ENCODE measurements at places on chromosomes 3 and 15.

- DNase-seq, result no peak
These were observed 182.7 kb downstream of the MEX3B start for GRCh38 chr15:81863162-81863561.

- no peak for DNase-seq
These were observed 13.9 kb upstream of the TOP2B start for GRCh38 chr3:25678581-25678980.

DNA sequence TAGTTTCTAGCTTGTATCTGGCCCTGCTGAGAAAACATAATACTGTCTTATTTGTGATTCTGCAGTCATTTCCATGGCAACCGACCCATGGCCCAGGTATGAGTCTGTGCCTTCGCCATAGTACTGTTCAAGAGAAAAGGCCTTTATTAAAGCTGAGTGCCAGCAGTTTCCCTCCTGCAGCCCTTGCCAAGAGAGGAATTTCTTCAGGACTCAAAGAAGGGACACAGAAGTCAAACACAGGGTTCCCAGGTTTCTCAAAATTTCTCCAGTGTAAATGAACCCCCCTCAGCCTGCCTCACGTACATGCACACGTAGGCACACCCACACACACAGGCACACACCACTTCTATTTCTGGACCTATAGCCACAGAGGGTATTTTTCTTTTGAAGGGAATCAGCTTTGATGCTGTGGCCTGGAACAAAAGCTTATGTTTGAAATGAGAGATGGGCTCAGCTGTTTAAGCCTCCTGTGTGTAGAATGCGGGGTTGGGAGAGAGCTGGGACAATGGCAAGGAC, 269.2 kb downstream of the PDCD6IP start:
- DNase-seq, result no peak

DNA sequence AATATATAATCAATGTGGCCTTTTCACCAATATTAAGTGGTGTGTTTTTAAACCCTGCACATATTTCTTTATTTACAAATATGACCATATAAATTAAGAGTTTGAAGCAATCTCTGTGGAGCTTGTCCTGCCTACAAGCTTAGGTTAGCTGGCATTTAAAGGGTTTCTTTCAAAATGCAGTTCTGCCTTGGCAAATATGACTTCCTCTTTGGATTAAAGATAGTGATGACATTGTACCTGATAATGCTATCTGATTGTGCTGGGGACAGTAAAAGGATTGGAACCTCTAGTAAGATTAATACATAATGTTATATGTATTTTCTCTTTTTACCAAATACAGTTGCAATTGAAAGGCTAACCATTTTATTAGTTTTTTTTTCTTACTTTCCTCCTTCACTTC, 249.1 kb downstream of the OTOL1 start:
- no peak for DNase-seq

DNA sequence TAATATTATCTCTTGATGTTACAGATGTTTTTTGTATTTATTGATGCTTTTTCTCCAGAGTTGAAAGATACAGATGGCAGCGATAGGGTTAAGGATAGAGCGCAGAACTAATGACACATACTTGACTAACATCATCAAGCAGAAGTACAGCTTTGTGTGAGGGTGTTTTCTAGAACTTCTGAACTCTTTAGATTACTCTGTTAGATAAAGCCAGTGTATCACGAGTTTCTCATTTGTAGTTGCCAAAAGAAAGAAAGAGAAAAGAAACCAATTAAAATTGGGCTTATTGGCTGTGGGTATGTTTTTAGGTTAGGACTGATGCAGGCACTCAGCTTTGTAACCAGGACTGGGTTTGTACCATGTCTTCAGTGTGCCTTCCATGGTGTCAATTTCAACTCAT, 6.6 kb upstream of the GPR171 start:
- DNase-seq, result no peak

GRCh38 chr3:132973441-132973840, 64.8 kb upstream of the TMEM108 start:
- no peak for DNase-seq

DNA sequence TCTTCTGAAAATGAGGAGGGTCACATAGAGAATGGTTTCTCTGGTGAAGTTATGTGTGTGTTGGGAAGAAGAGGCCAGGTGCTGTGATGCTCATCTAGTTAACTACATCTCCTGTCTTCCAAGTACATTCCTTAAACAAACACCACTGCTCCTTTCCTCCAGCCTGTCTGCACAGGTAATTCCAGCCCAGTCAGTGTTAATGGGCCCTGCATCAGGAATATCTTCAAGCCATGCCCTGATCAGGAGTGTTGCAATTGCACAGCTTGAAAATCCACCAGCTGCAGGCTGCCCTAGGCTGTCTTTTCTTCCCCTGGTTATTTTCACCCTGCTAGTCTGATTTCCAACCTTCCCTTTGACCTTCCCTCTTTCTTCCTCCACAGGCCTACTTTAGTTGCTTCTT, 41.9 kb upstream of the LMOD3 start:
- DNase-seq, result no peak
